Stimulated activated naive B cell treated with anti-CD40 and anti-IgM and Interleukin-4, amounts not matched to agents 10 μg/mL and 1 μg/mL and 100 μg/mL, for 72 hours (primary cell): ENCODE measurements at places on chromosomes 5 and 9.

GRCh38 chr5:178531786-178532185 is 58.4 kb downstream of the COL23A1 start:
- H3K4me1 ChIP-seq = no peaks in the 10 kb centered on the region
- H3K27ac ChIP-seq = no peak overlapping the region
- no peak overlapping the region for H3K4me3 ChIP-seq
- DNase-seq = no peak

DNA sequence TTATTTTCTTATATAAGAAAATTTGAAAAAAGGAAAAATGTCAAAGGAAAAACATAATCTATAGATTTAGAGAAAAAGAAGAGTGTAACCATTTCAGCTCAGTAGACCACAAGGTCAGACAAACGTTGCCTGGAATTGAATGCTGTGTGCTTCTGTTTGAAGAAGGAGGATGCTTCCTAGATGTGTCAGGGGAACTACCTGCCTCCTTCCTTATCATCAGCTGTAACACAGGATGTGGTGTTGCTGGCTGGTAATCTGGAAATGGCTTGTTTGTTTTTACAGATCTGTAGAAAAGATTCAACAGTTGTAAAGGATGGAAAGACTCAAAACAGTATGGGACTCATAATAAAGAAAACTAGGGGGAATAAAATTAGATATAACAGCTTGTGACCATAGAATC is 160.7 kb upstream of the MEF2C start:
- no peak for DNase-seq
- H3K4me3 ChIP-seq = no peak overlapping the region

- H3K4me3 ChIP-seq = no peak overlapping the region
- no peak overlapping the region for H3K27ac ChIP-seq
- H3K36me3 ChIP-seq = peaks cover 10% of the 10 kb centered on the region
Measured at GRCh38 chr5:1547236-1547635, 23.5 kb upstream of the LPCAT1 start.

GRCh38 chr5:23756779-23757178 is 249.4 kb downstream of the PRDM9 start:
- H3K4me1 ChIP-seq = no peaks in the 10 kb centered on the region
- H3K27ac ChIP-seq = no peak overlapping the region
- no peaks in the 10 kb centered on the region for H3K27me3 ChIP-seq

GRCh38 chr5:28296254-28297013 is 1258.0 kb upstream of the CDH9 start:
- DNase-seq = no peak
- H3K36me3 ChIP-seq = no peaks in the 10 kb centered on the region
- no peaks in the 10 kb centered on the region for H3K4me1 ChIP-seq
- H3K27me3 ChIP-seq = no peaks in the 10 kb centered on the region
- H3K4me3 ChIP-seq = no peak overlapping the region

DNA sequence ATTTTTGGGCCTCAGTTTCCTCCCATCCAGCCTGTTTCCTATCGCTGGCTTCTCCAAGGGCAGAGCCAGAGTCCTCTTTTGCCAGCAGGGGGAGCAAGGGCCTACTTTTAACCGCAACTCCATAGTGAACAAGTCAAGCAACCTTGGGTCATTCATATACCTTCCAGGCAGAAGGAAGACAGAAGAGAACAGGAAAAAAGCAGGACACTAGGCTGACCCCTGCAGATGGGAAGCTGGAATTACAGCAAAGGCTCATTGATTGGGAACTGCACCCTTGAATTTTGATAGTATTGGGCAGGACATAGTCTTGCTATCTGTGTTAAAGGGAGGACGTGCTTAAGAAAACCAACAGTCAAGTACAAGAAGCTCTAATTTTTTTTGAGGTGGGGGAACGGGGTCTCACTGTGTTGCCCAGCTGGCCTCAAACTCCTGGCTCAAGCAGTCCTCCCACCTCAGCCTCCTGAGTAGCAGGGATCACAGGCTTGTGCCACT is 30.1 kb downstream of the QRFP start:
- H3K27ac ChIP-seq = no peak overlapping the region
- peak; percentile 27 for DNase-seq
- no peaks in the 10 kb centered on the region for H3K27me3 ChIP-seq
- H3K36me3 ChIP-seq = peaks cover 22% of the 10 kb centered on the region
- H3K4me3 ChIP-seq = no peak overlapping the region

DNA sequence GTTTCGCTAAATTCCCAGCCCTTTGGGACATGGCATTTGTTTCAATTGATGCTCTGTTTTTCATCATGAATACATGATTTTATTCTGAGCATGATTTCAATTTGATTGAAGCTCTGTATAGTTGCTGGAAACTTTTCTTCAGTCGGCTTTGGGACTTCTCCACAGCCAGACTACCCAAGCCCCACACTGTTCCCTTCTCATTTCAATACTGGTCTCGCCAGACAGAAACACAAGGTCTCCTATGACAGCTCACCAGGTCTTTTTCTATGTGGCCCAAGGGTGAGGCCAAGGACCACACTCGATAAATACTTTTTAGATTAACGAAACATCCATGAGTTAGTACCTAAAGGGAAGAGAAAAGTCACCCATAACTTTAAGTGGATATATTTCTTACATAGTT is 132.2 kb downstream of the ARL15 start:
- no peak overlapping the region for H3K27ac ChIP-seq
- H3K4me1 ChIP-seq = peaks cover 16% of the 10 kb centered on the region
- H3K36me3 ChIP-seq = peaks cover 5% of the 10 kb centered on the region
- no peaks in the 10 kb centered on the region for H3K27me3 ChIP-seq
- DNase-seq = no peak
- no peak overlapping the region for H3K4me3 ChIP-seq

GRCh38 chr5:94670726-94671125 is 52.3 kb downstream of the SLF1 start:
- peaks cover 1% of the 10 kb centered on the region for H3K4me1 ChIP-seq
- H3K36me3 ChIP-seq = peaks cover 39% of the 10 kb centered on the region
- H3K27ac ChIP-seq = no peak overlapping the region
- no peaks in the 10 kb centered on the region for H3K27me3 ChIP-seq

DNA sequence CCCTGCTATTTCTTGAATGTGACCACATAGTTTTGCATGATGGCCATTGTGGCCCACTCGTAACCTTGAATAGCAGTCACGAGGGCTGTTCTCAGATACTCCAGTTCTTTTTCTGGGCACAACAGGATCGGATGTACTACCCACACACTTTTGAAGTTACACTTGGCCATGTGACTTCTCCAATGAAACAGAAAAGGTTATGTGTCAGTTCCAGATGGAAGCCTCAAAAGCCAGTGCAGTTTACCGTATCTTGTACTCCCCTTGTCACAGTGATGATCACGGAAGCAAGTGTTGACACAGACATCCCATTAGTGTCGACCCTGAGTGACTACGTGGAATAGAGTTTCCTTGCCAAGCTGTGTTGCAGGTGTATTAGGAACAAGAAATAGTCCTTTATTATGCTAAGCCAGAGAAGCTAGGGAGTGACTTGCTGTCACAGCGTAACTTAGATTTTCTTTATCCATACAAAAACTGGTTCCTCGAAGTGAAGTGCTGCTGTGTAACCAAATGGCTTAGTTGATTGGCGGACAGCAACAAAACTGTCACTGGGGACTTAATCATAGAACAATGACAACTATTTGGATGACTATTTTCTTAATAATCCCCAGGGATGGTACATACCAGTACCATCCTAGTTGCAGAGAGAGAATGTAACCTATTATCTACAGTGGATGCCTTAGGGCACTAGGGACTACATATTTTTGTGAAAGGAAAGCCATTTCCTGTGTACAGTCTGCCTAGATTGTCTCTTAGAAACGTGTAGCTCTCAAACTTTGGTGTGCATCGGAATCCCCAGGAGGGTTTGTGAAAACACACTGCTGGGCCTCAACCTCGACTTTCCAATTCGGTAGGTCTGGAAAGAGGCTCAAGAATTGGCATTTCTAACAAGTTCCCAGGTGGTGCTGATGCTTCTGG is 90.1 kb upstream of the DMRT1 start:
- no peak for DNase-seq
- peaks cover 6% of the 10 kb centered on the region for H3K27me3 ChIP-seq
- H3K27ac ChIP-seq = no peak overlapping the region
- H3K36me3 ChIP-seq = no peaks in the 10 kb centered on the region

DNA sequence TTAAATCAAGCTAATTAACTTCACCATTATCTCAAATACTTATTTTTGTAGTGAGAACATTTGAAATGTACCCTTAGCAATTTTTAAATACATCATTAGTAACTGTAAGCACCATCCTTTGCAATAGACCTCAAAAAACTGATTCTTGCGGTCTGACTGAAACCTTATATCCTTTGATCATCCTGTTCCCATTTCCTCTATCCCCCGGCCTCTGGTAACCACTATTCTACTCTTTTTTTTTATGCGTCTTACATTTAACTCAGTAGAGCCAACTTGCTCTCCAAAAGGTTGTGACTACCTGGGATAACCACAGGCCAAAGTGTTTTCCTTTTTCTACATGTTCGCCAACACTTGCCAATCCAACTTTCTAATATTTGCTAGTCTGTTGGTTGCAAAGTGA is 106.1 kb downstream of the IRX1 start:
- no peak overlapping the region for H3K27ac ChIP-seq
- no peak for DNase-seq
- H3K27me3 ChIP-seq = peaks cover 4% of the 10 kb centered on the region
- H3K4me1 ChIP-seq = no peaks in the 10 kb centered on the region

- H3K27ac ChIP-seq = no peak overlapping the region
- DNase-seq = no peak
- no peaks in the 10 kb centered on the region for H3K36me3 ChIP-seq
- no peak overlapping the region for H3K4me3 ChIP-seq
- H3K27me3 ChIP-seq = no peaks in the 10 kb centered on the region
- H3K4me1 ChIP-seq = no peaks in the 10 kb centered on the region
Measured at GRCh38 chr5:167713896-167714295, 577.5 kb upstream of the WWC1 start.

GRCh38 chr5:119342406-119342805 is 13.4 kb upstream of the TNFAIP8 start:
- peak overlapping the region; percentile 69 for H3K4me3 ChIP-seq
- peak overlapping the region; percentile 99 for H3K27ac ChIP-seq
- H3K36me3 ChIP-seq = peaks cover 28% of the 10 kb centered on the region
- no peaks in the 10 kb centered on the region for H3K27me3 ChIP-seq
- no peak for DNase-seq
- peaks cover 60% of the 10 kb centered on the region for H3K4me1 ChIP-seq

GRCh38 chr5:11733185-11733839 is 170.9 kb downstream of the CTNND2 start:
- no peak for DNase-seq
- no peaks in the 10 kb centered on the region for H3K36me3 ChIP-seq
- no peaks in the 10 kb centered on the region for H3K4me1 ChIP-seq
- H3K27me3 ChIP-seq = no peaks in the 10 kb centered on the region
- H3K27ac ChIP-seq = no peak overlapping the region
- no peak overlapping the region for H3K4me3 ChIP-seq

GRCh38 chr5:57703721-57704120 is 221.1 kb upstream of the ACTBL2 start:
- H3K4me3 ChIP-seq = no peak overlapping the region
- no peak for DNase-seq
- H3K27ac ChIP-seq = no peak overlapping the region
- H3K27me3 ChIP-seq = no peaks in the 10 kb centered on the region
- no peaks in the 10 kb centered on the region for H3K36me3 ChIP-seq

DNA sequence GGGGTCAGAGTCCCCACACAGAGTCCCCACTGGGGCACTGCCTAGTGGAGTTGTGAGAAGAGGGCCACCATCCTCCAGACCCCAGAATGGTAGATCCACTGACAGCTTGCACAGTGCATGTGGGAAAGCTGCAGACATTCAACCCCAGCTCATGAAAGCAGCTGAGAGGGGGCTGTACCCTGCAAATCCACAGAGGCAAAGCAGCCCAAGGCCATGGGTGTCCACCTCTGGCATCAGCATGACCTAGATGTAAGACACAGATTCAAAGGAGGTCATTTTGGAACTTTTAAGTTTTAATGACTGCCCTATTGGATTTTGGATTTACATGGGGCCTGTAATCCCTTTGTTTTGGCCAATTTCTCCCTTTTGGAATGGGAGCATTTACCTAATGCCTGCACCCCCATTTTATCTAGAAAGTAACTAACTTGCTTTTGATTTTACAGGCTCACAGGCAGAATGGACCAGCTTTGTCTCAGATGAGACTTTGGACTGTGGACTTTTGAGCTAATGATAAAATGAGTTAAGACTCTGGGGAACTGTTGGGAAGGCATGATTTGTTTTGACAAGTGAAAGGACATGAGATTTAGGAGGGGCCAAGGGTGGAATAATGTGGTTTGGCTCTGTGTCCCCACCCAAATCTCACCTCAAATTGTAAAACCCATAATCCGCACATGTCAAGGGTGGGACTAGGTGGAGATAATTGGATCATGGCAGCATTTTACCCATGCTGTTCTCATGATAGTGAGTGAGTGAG is 56.3 kb upstream of the ITGA1 start:
- no peak overlapping the region for H3K27ac ChIP-seq
- no peaks in the 10 kb centered on the region for H3K4me1 ChIP-seq
- H3K27me3 ChIP-seq = peaks cover 7% of the 10 kb centered on the region
- H3K4me3 ChIP-seq = no peak overlapping the region
- no peaks in the 10 kb centered on the region for H3K36me3 ChIP-seq

DNA sequence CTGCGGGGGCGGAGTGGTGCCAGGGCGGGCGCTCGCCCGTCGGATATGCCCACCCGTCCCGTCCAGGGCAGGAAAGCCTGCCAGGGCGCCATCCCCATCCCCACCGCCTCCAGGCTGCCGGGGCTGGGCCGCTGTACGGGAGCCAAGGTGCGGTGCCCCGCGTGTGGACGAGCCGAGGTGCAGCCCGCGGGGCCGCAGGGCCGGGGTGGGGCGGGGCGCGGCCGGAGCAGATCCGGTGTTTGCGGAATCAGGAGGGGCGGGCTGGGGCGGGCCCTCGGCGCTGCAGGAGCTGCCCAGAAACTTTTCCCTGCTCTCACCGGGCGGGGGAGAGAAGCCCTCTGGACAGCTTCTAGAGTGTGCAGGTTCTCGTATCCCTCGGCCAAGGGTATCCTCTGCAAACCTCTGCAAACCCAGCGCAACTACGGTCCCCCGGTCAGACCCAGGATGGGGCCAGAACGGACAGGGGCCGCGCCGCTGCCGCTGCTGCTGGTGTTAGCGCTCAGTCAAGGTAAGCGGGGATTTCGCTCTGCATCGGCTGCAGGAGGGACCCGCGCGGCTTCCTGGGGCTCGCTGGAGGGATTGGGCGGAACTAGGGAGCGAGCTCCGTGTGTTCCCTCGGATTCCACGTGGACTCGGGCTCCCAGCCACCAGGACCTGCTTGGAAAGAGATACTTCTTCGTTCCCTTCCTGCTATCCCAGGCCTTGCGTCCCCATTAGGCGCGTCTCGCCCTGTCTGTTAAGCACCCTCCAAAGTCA is at the start of gene ITGA2:
ITGA2 (plus strand) TSS at position 328 of the 756 bp plus-strand sequence; CDS start at position 445, 117 bp downstream.
- H3K27ac ChIP-seq = no peak within 1 kb of the TSS
- peaks cover 5% of the 10 kb centered on the region for H3K4me1 ChIP-seq
- H3K27me3 ChIP-seq = peaks cover 49% of the 10 kb centered on the region

DNA sequence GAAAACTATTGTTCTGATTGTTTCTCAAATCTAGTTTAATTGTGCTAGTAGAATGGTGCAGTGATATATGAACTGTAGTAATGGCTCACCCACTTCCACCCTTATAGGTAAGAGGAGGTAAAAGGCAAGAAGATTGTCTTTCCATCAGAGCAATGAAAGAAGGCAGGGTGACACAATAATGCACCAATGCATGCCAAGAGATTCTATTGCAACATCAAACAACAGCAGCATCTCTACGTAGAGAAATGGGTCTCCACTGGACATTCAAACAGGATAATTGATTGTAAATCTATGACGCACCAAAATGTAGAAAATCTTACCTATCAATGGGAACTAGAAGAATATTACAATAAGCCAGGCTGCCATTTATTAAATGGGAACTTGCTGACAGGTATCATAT is 107.0 kb upstream of the ISL1 start:
- no peaks in the 10 kb centered on the region for H3K4me1 ChIP-seq
- H3K27me3 ChIP-seq = no peaks in the 10 kb centered on the region
- no peak overlapping the region for H3K27ac ChIP-seq
- no peaks in the 10 kb centered on the region for H3K36me3 ChIP-seq

- no peaks in the 10 kb centered on the region for H3K36me3 ChIP-seq
- no peak overlapping the region for H3K27ac ChIP-seq
- no peaks in the 10 kb centered on the region for H3K4me1 ChIP-seq
- no peak for DNase-seq
- H3K27me3 ChIP-seq = no peaks in the 10 kb centered on the region
Measured at GRCh38 chr5:164532235-164532900, 1026.9 kb downstream of the MAT2B start.
